ENCODE measurements at places on chromosomes 6 and 20. TPM values are rescaled to one million over a fixed set of nuclear protein-coding genes. Genes with fewer than 3 reads are reported as not detected.

The DNAAF9 gene
- polyA plus RNA-seq = 8.8 TPM

- no peak for DNase-seq
These were observed 6.2 kb downstream of the CSE1L start for GRCh38 chr20:49052334-49052733.

DNA sequence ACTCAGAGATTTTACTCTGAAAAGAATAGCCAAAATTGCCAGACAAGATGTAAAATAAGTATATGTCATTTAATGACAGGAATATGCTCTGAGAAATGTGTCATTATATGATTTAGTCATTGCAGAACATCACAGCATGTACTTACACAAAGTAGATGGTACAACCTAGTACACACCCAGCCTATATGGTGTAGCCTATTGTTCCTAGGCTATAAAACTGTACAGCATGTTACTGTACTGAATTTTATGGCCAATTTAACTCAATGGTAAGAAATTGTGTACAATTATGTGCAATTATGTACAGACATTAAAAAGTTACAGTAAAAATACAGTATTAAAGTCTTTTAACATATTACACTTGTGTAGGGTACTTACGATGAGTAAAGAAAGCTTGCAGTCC is 311.9 kb upstream of the EPHA7 start:
- DNase-seq = no peak

DNA sequence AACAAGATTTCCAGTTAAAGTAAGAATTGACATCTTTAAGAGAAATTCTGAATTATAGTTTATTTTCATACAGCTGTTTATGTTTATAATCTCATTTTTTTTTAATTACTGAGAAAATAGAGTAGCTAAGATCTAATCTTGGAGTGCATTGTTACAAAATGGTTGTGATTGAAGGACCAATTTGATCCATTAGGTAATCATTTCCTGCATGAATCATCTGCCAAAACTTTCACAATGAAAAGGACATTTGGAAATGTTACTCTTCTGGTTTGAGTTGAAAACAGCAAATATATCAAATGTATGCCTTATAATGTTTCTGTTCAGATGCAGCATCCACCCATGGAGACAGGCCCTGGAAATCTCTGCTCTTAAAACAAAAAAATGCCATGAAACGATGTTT is 19.0 kb downstream of the TUBB2A start:
- DNase-seq = no peak

DNA sequence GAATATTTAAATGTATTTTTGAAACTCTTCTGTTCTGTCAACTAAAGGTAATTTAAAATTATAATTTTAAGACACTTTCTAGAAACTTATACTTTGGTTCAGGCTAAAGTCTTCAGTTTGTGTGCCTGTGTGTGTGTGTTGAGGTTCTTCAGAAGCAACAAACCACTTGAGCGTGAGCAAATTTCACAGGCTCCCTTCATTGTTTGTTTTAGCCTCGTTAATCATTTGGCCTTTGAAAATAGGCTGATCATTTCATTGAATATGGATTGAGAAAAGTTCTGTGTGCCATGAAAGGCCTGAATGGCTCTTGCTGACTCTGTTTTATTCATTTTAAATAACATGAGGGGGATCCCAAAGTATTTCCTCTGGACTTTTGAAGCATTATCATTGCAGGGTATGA is 420.1 kb downstream of the CDKAL1 start:
- no peak for DNase-seq

The PRSS16 gene
- 7.5 TPM for polyA plus RNA-seq

The BTNL2 gene
- polyA plus RNA-seq = not detected

DNA sequence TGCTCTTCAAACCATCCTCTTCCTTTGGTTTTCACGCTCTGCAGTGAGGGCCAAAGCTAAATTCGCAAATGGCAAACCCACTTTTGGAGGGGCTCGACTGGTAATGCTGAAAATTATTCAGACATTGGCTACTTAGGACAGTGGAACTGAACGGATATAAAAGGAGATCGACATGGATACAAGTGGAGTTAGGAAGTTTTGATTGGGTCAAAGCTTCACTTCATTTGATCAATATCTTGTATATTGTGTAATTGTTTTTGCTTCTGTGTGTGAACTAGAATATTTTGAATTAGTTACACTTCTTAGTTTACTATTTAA is 1.2 kb downstream of the FAM8A1 start:
- no peak for DNase-seq

The MUC22 gene
- not detected for polyA plus RNA-seq

DNA sequence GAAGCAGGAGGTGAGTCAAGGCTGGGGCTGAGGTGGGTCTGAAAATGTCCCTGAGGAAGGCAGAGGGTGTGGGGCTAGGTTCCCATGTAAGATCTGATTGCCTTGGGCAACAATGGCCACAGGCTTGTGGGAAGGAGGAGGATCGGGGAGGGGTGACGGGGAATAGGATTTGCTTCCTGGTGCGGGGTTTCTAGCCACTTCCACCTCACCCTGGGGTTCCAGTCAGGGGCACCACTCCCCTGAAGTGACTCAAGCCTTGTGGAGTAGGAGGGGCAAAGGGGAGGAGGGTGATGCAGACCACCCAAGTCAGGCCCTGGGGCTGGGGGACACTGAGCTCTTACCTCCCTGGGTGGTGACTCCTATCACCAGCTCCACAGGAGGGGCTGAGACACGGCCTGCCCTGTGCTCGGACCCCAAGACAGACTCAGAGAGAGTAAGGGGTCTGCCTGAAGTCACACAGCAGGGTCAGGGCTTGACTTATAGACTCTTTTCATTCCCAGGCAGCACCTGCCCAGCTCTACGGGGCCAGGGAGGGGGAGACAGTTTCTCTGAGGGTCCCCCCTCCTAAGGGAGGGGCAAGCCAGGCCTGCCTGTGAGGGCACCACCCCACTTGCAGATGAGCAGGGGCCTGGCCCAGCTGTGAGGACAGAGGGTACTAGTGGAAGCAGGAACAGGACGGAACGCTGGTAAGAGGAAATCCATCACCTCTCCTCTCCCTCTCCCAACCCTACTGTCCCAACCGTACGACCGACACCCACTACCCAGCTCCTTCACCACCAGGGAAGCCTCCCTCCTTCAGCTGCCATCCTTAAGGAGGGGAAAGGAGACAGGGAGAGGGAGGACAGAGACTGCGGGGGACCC is 12.4 kb upstream of the SPDEF start:
- no peak for DNase-seq

DNA sequence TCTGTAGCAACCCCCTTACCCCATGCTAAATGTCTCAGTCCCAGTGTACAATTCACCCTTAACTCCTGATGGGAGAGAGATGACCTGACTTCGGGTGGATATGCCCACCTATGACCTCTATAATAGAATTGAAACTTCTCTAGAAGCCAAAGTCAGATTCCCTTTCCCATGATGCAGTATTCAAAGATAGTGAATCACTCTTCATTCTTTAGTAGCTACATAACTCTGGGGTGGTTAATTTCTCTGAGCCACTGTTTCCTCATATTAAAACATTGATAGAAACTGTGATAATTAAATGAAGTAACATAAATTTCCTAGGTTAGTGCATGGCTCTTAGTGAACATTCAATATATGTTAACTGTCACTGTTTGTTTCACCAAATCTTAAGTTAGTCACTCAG is 500.4 kb downstream of the COL12A1 start:
- no peak for DNase-seq

DNA sequence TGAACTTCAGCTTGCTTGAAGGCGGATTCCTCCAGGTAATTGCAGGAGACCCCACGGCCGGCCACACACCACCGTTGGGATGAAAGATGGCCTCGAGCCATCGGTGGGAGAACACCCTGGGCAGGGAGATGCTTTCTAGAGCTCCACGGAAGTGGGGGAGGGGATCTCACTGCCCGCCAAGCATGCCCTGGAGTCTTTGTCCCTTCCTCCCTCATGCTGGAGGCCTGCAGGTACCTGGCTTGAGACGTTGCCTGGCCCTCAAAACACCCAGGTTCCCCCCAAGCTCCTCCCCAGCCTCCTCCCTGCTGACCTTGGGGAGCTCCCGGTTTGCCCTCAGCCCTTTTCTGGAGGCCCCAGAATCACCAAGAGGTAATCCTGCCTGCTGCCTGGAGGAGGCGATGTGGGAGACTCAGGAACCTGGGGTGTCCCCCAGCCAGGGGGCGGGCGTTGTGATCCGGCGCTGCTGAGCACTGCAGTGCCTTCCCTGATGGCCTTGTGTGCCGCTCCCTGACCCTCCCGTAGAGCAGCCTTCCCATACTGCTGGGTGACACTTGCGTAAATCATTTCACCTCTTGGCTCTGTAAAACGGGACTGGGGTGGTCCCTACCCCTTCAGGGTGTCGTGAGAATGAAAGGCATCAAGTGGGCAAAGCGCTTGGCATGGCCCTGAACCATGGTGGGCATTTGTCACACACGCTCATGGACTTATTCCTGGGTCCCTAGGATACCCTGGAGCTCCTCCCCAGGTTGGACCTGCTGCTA is 91.4 kb downstream of the CEBPB start:
- no peak for DNase-seq

- DNase-seq = no peak
These were observed 33.2 kb upstream of the NCOA3 start for GRCh38 chr20:47468290-47469050.

The SEMG1 gene
- not detected for polyA plus RNA-seq

The GLP1R gene
- polyA plus RNA-seq = not detected

GRCh38 chr6:165119231-165120020 is 190.0 kb downstream of the C6orf118 start:
- DNase-seq = no peak

The WFDC12 gene
- 1.8 TPM for polyA plus RNA-seq

DNA sequence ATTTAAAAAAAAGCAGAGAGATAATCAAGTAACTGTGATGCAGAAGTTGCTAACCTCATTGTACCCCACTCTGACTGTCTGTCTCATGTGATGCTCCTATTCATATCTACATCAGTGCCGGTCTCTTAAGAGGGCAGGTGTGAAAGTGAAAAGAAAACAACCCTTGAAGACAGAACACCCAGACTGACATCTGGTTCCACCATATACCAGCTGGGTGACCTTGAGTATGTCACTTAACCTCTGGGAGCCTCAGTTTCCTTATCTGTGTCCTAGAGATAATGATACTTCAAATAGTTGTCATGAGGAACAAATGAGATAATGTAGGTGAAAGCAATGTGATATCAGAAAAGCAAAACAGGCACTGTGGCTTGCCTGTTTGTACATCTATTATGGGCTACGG is 426.8 kb upstream of the SOX4 start:
- DNase-seq = no peak

The NKX2-4 gene
- polyA plus RNA-seq = not detected

The OPN5 gene
- polyA plus RNA-seq = 0.04 TPM

DNA sequence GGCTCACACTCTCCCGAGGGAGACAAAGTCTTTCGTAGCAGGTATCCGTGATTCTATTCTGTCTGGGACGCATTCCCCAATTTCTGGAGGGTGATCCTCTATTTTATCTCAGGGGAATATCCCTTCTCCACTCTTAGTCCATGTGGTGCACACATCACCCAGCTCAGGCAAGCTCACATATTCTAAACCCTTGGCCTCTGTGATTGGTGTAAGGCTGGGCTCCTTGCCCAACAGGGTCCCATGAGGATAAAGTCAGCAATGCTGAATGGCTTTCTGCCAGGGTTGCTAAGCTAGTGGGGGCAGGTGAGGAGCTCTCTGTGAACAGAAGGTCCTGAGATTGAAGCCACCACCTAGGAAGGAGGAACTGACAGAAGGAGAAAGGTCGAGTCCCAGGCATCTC is 137.2 kb downstream of the CDH26 start:
- no peak for DNase-seq

The DDO gene
- polyA plus RNA-seq = not detected

GRCh38 chr6:8102122-8102958 is at the start of gene EEF1E1:
EEF1E1 (minus strand) TSS chr6:8102548; CDS start chr6:8102521, 27 bp downstream.
- peak; percentile 66 for DNase-seq

The WFDC10B gene
- polyA plus RNA-seq = not detected

DNA sequence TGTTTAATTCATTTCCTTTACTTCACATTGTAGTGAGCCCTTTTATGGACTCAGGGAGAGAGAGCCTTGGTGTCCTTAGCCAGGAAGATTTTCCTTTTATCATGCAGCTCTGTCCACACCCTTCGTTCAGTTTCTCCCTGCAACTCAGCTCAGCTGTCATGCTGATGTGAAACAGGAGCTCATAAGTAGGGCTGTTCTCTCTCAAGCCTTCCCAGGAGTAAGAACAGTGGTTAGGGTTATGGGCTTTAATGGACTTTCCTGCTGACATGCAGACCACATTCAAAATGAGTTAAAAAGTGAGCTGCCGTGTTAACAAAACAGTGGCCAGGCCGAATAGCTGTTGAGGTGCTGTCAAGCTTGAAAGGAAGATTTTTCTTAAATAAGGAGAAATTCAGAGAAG is 104.1 kb downstream of the BCKDHB start:
- DNase-seq = no peak

- DNase-seq = no peak
These were observed 59.4 kb downstream of the TRIM27 start for GRCh38 chr6:28864326-28864923.

DNA sequence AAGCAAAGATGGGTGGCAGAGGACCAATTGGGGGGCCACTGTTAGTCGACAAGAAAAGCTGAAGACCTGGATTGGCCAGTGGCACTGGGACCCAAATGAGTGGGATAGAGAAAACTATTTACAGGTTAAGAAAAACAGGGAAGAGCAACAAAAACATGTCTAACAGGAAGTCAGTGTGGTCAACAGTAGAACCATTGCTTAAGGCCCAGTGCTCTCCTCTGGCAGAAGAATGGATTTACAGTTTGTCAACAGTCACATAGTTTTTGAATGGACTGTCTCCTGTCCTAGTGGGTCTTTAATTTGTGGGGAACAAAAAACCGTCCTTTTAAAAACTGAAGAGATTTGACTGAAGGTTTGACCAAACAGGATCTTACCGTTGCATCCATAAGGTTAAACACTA is 12.1 kb upstream of the WTAP start:
- DNase-seq = no peak

DNA sequence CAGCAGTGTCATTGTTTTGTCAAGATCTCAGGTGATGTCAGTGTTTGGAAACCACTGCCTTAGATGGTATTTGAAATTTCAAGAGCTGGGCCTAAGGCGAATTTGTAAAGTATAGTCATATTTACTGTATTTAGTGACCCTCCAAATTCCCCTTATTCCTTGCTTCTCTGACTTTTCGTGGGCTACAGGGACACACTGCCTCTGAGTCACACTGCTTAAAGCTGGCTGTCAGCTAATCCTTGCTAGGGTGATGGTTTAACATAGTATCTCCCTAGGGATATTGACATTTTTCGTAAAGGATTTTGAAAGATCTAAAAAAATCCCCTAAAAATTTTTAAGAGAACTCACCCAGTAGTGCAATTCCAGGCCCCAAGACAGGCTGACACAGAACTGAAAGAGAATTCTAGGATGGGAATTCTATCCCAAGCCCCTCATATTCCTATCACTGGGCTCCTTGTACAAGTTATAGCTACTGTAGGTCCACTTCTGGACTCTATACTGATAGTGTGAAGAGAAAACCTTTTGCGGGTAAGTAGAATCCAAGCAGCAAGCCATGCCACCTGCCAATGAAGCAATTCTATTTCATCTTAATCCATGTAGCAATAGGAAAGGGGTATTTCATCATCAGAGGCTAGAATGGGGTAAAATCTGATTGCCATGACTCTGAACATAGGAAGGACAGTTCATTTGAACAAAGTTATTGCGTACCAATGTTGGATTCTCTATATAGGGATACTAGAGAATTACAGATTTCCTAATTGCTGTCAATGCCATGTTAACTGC is 4.3 kb downstream of the BMP6 start:
- no peak for DNase-seq

The PSORS1C1 gene
- polyA plus RNA-seq = 9.4 TPM

- DNase-seq = no peak
These were observed 118.0 kb downstream of the GRM1 start for GRCh38 chr6:146146836-146147235.

Measured in keratinocyte (primary cell).